ENCODE measurements at places on chromosomes 3 and 15.

DNA sequence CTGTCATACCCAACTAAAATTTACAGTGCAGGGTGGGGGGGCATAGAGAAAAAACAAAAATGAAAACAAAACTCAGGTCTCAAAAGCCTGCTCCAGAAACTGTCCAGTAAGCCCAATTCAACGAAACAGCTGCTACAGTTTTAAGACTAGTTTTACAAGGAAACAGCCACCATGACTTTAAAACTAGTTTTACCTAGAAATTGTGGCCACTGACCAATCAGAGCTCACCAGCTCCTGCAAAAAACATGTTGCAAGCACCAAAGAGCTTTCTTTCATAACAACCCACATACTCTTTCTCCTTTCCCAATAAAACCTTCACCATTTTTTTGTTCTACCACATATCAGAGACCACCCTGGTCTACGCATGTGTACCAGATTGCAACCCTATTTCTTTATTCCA, 7.3 kb upstream of the CFAP91 start:
- peak; percentile 25 for DNase-seq

- no peak for DNase-seq
Observed at GRCh38 chr15:99977929-99978328, 244.7 kb upstream of the LYSMD4 start.

DNA sequence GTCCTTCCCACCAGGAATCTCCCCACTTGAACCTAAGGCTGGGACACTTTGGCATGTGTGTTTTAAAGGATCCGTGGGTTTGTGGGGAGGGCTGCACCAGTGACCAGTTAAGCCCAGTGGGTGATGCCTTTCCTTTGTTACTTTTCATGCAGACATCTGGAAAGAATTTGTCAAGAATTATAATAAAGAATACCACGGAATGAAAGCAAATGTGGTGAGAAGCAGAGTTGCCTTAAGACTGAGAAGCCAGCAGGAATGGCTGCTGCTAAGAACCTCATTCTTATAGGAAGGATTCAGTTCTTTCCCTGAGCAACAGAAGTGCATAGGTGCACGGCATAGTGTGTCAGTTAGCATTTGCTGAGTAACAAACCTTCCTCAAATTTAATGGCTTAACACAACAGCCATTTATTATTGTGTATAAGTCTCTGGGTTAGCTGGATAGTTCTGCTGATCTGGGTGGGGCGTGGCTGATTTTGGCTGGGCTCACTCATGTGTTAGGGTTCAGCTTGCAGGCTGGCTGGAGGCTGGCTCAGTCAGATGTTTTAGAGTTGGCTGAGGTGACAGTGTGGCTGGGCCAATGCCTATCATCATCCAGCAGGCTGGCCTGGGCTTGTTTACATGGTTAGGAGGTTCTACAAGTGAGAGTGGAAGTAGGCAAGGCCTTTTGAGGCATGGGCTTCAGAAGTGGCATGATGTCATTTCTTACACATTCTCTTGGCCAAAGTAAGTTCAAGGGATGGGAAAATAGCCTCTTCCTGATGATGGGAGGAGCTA, 262.7 kb upstream of the CTDSPL start:
- DNase-seq, result no peak

DNA sequence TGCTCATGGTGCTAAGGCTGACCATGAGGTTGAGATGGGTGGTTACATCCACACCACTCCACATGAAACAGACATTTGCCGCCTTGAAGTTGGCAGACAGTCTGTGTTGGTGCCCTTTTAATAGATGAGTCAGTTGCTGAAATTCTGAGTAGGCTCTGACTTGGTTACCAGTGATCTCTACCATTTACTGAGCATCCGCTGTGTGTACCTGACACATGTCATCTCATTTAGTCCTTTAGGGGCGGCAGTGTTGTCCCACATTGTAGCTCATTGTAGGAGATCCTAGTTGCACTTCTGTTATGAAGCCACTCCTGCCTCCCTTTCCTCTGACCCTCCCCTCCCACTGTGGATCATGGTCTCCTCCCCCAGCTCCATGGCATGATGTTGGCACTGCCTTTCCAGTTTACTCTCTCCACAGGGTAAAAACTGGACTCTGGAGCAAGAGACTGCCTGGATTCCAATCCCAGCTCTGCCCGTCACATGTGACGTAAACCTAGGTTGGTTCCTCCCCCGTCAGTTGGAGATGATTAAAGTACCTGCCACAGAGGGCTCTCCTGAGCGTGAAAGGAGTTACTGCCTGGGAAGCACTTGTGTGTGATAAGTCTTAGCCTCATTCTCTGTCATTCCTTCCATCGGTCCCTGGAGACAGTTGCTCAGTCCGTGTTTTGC, 21.6 kb downstream of the SLCO3A1 start:
- DNase-seq, result no peak

GRCh38 chr3:67587301-67587700, 67.1 kb downstream of the SUCLG2 start:
- no peak for DNase-seq

DNA sequence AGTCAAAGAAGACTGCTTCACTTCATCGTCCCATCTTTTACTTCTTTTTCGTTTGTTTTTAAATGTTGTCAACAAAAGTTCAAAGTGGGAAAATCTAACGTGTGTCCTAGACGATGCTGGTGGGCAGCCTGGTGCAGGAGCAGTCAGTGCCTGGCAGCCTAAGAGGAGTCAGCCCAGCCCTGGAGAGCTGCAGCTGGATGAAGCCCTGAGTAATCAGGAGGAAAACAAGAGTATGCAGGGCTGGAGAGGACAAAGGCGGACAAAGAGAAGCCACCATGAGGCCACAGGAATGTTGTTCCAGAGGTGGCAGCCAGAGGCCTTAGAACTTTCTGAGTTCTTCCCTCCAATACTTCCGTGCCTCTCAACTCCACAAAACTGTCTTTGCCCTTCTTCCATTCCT, 5.7 kb downstream of the ADAMTS17 start:
- DNase-seq, result no peak

DNA sequence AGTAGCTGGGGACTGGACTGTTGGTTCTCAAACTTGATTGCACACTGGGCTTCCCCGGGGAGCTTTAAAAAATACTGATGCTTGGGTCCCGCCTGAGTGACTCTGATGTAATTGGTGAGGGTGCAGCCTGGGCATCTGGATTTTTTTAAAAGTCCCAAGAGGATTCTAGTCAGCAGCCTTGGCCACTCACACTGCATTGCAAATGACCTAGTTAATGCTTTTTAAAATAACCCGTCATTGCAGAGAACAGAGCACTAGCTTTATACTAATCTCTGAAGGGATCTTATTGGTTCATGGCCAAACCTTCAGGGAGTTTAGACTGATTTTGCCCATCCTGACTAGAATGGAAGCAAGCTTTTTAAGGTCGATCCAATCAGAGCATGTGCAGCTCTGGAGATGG, 310.6 kb upstream of the PROK2 start:
- no peak for DNase-seq

GRCh38 chr3:68974711-68975110, 38.8 kb downstream of the EOGT start:
- DNase-seq, result no peak

- DNase-seq, result no peak
Observed at GRCh38 chr3:71512000-71512399, 71.5 kb downstream of the FOXP1 start.

GRCh38 chr15:92907229-92907628, 7.1 kb downstream of the CHD2 start:
- DNase-seq, result peak; percentile 44

DNA sequence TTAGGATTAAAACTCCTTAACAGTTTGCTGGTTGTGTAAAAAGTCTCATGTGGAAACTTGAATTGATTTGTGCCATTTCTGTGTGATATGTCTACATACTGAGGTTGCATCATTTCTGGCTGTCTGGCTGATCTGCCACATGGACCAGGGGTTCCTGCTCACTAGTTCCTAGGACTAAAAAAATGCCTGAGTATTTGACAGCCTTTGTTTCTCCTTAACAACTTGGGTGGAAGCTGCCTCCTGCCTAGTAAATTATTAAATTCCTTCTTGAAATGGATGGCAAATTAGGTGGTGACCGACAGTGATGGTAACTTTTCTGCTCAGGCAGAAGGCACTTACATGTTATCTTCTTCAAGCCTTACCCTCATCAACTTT, 226.9 kb upstream of the MRPL3 start:
- no peak for DNase-seq

DNA sequence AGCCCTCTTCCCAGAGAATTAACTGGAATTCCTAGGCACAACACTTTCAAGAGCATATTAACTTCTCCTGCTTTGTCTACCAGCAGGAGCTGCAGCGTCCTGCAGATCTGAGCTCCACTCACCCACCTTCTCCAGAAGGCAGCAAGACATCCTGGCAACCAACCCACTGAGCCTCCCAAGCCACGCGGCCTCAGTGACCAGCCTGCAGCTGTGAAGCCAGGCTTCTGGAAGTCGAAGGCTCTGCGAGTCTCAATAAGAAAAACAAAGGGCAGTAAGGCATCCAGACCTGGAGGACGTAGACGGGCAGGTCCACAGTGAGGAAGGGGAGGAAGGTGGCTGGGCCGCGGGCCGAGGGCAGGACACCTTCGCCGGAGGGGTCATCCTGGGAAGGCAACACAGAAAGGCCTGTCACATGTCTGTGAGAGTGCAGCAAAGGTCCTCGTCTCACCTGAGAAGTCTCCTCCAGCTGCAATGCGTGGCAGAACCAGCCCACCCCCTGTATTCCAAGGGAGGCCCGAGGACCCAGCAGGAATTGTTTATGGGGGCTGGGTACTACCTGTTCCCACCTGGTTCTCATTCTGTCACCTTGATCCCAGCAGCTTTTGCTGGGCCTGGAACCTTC, 36.2 kb downstream of the ZXDC start:
- DNase-seq, result no peak

- no peak for DNase-seq
Observed at GRCh38 chr3:128372707-128373533, 93.8 kb downstream of the DNAJB8 start.

DNA sequence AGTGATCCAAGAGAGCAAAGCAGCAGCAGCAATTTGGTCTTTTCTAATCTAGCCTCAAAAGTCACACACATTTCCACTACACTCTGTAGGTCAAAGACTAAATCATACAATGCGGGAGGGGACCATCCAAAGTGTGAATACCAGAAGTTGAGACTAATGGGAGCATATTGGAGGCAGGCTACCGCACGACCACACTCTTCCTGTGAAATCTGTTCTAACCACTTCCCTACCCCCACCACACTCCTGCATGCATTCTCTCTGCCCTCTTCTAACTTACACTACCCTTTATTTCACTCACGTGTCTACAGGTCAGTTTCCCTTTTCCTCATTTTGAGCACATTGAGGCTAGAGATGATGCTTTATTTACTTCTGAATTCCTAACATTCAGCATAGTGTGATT, 23.7 kb upstream of the PRTG start:
- no peak for DNase-seq

DNA sequence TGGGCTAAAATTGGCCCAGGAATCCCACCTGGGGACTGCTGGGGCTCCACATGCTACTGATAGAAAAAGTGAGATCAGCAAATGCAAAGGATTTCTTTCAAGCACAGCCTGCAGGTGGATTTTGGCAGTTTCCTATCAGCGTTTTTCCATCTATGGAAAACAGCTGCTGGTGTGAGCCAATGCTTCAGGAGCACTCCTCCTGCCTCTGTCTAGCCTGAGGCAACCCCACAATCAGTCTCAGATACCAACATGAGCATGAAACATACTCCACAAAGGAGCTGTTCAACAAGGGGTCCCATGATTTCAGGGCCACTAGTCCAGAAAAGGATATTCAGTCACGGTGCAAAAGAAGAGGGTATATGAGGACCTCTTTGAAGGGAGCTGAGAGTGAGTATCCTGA, 311.5 kb upstream of the THBS1 start:
- DNase-seq, result peak; percentile 32

DNA sequence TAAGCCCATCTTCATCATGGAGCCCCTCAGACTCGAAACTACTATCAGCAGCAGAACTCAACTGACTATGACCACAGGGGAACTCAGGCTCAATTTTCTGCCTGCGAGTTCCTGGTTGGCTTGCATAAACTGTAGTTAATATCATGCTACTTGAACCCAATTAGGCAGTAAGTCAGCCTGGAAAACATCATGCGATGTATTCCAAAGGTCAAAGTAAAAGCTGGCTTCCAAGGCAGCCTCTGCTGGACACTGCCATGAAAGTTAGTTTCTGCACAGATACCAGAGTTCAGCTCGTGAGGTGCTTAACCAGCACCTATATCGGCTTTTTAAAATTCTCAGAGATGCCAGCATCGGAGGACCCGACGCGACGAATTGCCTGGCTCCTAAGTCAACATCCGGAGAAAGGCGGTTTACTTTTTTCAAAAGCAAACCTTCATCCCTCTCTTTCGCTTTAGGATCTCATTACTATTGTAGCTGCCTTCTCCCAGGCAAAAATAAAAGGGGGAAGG, 3.8 kb downstream of the ANP32A start:
- peak; percentile 13 for DNase-seq

- DNase-seq, result no peak
Observed at GRCh38 chr3:157043771-157044170, 116.2 kb downstream of the CCNL1 start.

DNA sequence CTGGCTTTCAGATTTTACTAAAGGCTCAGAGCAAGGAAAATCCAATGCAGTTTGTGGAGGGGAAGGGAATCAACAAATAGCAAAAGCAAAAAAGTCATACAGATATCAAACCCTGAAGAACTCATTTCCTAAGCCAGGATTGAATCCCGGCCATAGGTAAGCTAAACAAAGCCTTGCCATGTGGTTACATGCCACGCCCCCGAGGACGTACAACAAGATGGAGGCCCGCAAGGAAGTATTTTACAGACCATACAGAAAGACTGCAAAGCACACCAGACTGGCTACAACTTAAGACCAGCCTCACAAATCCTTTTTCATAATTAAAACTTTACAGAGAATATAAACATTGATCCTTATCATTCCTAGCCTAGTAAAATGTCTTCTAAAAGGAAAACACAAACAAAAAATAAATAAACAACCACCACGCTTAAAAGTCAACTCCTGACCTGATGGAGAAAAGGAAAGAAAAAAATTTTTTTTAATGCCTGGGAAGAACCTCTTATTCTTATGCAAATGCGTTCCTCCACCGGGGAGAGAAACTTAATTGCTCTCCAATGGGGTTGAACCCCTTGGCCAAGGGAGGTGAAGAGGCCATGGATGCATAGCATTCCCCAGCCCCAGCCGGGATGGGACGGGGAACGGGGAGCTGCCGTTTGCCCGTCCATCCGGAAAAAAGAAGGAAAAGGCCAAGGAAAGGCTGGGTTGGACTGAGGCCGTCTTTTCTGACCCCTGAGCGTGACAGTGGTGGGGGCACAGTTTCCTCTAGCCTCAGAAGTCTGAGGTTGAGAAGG, 39.3 kb downstream of the IL1RAP start:
- DNase-seq, result no peak

GRCh38 chr15:74036271-74037170, 42.0 kb downstream of the PML start:
- peak; percentile 54 for DNase-seq

DNA sequence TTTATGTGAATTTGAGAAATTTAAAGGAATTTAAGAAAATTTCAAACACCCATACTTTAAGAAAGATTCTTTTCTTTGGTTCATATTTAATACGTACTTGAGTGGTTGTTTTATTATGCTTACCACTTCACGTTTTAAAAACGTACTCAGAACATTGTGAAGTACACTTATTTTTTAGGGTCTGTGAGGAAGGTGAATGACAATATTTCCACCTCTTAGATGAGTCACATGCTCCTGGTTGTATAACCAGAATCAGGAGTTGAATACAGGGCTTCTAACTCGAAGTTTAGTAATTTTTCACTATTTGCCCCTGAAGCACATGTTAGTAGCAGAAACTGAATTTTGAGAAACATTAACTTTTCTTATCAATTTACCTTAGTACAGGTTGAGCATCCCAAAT, 7.5 kb downstream of the SKIL start:
- no peak for DNase-seq

GRCh38 chr3:12375572-12375971, 86.7 kb downstream of the PPARG start:
- DNase-seq, result no peak

Measured in EL (cell line).